ENCODE measurements at places on chromosomes 7 and 10.

DNA sequence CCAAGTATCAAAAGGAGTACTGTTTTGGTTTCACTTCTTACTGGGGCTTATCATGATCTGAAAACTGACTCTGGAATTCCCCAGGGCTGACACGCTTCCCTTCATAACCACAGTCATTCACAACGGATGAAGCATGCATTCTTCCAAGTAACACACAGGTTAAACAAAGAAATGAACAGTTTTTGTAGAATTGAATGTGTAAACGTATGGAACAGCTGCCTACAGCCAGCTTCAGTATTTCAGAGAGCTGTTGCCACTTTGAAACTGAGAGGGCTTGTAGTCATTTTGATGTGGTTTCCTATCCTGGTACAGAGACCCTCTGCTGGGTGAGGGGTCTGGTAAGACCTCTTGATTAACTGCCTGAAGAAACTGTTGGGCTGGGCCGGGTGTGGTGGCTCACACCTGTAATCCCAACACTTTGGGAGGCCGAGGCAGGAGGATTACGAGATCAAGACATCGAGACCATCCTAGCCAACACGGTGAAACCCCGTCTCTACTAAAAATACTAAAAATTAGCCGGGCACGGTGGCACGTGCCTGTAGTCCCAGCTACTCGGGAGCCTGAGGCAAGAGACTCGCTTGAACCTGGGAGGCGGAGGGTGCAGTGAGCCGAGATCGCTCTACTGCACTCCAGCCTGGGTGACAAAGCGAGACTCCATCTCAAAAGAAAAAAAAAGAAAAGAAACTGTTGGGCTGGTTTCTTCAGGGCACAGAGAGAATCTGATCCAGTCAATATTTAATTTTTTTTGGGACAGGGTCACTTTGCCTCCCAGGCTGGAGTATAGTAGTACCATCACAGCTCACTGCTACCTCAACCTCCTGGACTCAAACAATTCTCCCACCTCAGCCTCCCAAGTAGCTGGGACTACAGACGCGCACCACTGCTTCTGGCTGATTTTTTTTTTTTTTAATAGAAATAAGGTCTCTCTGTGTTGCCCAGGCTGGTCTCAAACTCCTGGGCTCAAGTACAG, 4.7 kb downstream of the NFE2L3 start:
- DNase-seq: no peak

DNA sequence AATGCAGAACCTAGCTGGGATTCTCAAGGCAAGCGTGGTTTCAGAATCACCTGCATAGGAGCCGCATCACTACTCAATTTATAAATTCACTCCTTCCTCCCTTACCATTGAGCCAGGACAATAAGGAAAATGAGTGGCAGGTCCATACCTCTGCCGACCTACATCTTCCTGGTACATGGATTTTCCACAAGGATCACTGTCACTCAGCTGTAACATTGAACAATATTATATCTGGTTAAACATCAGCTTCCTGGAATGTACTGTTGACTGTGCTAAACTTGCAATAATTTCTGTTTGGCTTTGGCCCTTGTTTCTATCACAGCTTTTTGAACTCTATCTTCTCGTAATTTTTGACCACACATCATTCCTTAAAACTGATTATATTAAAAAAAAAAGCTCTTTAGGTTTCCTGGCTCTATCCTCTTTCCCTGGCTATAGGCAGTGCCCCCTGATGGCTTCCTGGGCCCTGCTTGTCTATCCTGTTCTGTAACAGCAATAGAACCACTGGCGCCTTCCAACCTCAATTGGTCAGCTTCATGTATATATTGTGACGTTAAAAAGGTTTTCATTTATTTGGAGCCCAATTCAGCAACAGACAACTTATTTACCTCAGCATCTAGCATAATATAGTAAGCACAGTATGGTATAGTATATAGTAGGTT, 59.2 kb downstream of the RNLS start:
- no peak for DNase-seq

DNA sequence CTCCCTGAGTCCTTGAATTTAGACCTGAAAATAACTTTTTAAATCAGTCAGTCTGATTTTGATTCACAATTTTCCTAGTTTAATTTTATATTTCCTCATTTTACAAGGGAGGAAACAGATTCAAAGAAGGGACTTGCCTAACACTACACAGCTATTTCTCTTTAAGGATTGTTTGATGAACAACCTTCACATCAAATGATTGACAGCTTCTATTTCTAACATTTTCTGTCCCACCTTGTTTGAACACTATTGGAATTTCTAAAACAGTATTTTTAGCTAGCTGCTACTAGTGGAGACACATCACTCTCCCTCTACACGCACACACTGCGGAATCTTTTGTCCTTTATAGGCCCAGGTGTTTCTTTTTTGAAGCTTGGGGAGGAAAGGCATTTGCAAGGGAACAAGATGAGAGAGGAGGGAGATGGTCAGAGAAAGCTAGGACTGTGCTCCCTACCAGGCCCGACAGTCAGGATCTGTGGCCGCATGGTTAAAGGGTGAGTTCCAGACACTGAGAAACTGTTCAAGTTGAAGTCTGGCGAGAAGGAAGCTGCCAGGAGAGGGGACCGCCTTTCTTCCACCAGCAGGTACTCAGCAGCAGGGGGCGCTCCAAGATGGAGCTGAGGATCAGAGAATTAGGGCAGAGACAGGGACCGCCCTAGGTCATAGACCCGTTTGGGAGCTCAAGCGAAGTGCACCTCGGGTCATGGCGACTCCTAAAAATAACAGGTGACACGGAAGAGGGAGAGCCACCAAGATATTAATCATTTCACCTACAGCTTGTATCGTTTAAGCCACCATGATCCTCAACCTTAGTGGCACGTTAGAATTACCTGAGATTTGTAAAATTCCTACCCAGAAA, 49.7 kb downstream of the DNAJC12 start:
- DNase-seq: no peak

DNA sequence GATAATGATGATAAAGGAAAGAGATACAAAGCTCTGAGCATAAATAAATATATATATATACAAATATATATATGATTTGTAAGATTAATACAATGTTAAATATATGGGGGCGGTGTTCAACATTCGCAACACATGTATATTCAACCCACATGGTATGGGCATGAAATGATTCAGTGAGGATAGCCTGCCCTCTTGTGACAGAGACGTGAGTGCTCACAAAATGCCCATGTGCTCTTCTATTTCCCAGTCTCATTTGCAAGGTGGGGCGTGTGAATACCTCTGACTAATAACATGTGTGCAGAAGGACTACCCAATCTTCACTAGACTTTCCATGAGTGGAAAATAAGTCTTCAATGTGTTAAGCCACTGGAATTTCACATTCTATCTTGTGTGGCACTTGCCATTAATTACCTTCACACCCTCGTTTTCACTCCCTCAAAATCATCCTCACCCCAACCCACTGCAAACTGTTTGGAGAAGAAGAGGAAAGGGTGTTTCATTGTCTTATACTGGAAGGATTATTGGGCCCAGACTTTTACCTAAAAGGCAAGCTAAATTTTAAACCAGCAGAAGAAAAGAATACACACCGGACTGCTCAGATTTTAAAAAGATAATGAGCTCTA, 26.9 kb downstream of the ASAH2 start:
- peak; percentile 14 for DNase-seq

GRCh38 chr7:101179117-101179516, 976 bp downstream of the NAT16 start:
- DNase-seq: peak; percentile 87

DNA sequence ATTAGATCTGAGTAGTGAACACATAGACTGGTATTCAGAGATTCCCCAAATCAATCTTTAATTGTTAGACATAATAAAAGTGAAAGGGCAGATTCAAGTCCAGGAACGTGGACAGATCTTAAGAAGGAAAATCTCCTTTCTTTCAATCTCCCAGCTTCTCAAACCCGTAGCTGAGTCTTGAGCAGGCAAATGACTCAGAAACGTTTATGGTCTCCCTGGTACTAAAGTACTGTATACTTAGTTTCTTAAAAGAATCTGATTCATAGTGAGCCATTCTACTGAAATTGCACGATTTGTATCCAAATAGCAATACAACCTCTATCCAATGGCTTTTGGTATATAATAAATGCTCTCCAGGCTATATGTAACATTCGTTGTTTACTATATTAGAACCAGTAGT, 140.4 kb upstream of the RHEB start:
- DNase-seq: no peak

GRCh38 chr10:29648114-29648982, 13.6 kb upstream of the SVIL start:
- DNase-seq: no peak

GRCh38 chr10:75647675-75648074, 216.3 kb downstream of the LRMDA start:
- no peak for DNase-seq

DNA sequence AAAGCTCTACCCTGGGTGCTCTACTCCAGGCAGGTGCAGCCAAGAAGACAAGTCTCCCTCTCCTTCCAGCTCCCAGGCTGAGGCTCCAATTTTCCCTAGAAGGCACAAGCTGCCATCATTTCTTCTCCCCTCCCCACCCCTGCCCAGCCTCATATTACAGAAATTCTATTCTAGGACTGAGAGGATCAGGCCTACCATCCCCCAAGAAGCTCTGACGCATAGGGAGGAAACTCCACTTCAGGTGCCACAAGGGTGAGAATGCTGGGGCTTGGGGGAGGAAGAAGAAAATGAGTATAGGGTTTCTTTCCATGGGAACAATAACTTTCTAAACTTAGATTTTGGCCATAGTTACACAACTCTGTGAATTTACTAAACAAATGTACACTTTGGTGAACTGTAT, 35.3 kb downstream of the FEZF1 start:
- no peak for DNase-seq

DNA sequence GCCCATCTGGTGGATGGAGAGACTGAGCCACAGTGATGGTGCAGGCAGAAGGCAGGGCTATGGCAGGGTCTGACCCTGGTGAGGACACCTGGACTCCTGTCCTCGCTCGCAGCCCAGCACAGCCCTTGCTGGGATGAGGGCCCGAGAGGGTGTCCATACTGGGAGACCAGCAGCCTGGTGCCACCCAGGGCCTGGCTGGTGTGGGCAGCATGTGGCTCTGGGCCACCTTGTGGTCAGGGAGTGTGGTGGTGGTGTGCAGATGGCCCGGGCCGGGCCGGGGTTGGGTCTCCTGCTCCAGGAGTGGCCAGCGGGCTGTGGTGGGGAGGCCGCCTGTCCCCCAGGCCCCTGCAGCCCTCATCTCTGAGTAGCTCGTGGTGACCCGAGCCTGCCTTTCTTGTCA, 14.9 kb downstream of the ADCY1 start:
- no peak for DNase-seq

DNA sequence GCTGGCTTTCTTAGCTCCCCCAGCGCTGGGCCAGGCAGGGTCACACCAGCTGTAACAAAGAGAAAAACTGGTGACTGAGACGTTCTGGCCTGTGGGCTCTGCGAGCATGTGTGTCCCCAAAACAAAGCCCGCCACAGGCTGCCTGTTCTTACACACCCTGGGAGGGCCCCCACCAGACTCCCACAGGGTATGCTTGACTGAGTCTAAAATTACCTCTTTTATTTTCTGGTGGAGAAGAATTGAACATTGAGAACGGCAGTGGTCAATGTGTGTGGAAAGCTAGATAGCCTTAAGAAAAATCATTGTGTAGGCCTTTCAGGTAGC, 808 bp downstream of the C10orf71 start:
- no peak for DNase-seq

GRCh38 chr10:117594722-117595121, 52.2 kb downstream of the EMX2 start:
- DNase-seq: no peak

GRCh38 chr10:85946713-85947326, 419.8 kb downstream of the GRID1 start:
- no peak for DNase-seq

GRCh38 chr7:152519290-152519689, 83.5 kb upstream of the KMT2C start:
- DNase-seq: no peak

GRCh38 chr7:142606081-142606480, 143.2 kb upstream of the PRSS1 start:
- DNase-seq: no peak

- no peak for DNase-seq
These were observed 35.8 kb downstream of the LAMB4 start for GRCh38 chr7:108094346-108094745.

DNA sequence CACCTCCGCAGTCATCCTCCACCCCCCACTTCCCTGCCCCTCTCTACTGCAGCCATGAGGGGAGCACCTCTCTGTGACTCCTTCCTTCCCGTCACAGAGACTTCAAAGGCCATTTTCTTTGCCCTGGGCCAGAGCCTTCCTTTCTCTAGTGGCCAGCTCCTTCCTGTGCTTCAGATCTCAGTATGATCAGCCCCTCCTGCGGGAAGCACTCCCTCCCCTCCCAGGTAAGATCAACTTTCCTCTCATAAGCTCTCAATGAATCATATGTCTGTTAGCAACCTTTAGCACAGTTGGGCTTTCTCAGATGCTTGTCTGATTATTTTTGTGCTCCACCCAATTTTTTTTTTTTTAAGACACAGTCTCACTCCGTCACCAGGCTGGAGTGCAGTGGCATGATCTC, 241.0 kb upstream of the PRSS1 start:
- no peak for DNase-seq

DNA sequence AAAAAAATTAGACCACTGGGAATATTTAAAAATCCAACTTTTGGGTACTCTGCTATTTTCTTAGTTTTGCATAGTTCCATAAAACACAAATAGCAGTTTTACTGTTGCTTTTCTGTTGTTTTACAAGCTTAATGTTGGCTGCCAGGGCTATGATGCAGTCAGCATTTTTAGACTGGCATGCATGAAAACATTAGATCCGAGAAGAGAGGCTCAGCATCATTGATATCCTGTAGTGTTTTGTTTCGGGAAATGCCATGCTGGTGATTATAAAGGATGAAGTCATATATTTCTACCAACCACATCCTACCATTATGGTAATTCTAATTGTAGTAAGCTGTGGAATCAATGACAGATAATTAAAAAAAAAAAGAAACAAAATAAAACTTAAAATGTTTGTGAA, 104.6 kb downstream of the MBL2 start:
- peak; percentile 1 for DNase-seq

DNA sequence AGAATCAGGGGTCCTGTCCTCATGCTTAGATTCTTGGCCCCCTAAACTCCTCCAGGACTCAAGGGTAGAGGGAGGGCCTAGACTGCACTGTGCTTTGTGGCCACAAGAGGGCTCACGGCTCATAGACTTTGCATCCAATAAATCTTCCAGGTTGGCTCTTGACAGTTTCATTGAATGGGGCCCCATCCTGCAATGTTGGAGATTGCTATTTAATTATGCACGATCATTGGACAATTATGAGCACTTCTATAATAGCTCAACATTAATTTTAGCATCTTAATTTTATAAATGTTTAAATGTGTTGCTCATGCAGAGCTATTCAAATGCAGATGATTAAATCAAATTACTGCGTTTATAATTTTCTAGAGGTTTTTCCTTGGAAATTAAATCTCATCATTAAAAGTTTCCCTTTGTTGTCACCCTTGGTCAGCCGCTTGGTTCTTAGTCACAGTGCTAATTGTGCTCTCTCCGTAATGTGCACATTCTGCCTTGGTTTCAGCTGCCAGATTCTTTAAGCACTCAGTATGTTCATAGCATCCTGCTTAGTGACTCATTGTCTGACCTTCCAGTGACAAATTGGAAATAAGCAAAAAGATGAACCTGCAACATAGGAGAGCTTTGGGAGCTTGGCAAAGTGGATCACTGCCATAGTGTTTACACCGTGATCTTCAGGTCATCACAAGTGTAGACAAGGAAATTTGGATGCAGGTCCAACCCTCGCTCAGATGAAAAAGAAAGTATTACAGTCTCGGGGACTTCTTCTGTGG, 33.4 kb upstream of the PLPP4 start:
- DNase-seq: peak; percentile 39

All from NCI-H1417 (cell line).